Retina (tissue), 1 donor: ENCODE measurements at places on chromosomes 3 and 15.

GRCh38 chr3:53551324-53551723 lies 56.9 kb downstream of the CACNA1D start:
- DNase-seq, result no peak

DNA sequence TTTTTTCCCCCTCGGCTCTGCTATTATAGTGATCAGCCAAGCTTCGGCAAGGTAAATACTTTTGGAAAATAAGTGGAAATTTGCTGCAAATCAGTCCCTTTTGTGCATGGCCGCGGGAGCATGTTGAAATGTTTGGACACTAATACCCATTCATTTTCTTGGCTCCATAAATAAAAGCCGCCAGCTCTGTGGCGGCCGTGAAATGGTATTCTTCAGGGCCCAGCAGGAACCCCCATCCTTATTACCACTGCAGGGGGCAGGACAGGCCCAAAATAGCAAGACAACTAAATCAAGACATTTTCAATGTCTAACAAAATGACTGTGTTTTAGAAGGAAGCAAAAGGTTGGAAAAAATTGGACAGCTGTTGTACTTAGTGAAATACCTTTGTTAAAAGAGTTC lies 362.3 kb downstream of the NR2F2 start:
- DNase-seq, result no peak

- no peak for DNase-seq
These were observed 85.7 kb downstream of the VGLL4 start for GRCh38 chr3:11558002-11558401.

- peak; percentile 21 for DNase-seq
These were observed 54.0 kb downstream of the TAFA4 start for GRCh38 chr3:68878322-68878721.

GRCh38 chr3:150407808-150408220 lies 284 bp upstream of the TSC22D2 start:
- no peak for DNase-seq

DNA sequence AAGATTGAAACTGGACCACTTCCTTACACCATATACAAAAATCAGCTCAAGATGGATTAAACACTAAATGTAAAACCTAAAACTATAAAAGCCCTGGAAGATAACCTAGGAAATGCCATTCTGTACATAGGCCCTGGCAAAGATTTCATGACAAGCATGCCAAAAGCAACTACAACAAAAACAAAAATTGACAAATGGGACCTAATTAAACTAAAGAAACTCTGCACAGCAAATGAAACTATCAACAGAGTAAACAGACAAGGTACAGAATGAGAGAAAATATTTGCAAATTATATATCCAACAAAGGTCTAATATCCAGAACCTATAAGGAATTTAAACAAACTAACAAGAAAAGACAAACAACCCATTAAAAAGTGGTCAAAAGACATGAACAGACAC lies 173.1 kb upstream of the CCDC54 start:
- DNase-seq, result no peak

GRCh38 chr3:11530153-11530721 lies 113.5 kb downstream of the VGLL4 start:
- peak; percentile 50 for DNase-seq

DNA sequence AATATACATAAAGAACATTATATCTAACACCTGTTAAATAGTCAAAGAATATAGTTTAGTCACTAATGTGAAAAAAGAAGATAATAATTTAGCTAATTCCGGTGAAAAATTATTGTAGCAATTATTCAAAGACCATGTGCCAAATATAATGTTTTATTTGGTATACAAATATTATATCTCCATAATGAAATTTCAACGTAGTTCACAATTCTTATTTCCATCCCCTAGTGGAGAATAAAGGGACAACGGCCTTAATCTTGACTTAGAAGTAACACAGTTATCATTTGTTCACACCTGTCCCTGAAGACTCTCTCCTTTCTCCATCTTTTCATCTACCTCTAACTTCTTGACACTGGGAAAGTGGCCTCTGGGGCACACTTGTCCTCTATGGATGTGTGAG lies 213.4 kb downstream of the ERC2 start:
- DNase-seq, result no peak

GRCh38 chr3:54756330-54756731 lies 171.5 kb downstream of the LRTM1 start:
- DNase-seq, result no peak

GRCh38 chr15:83285284-83285978 lies 967 bp upstream of the BNC1 start:
- DNase-seq, result no peak

GRCh38 chr3:4985330-4986174 lies 6.3 kb downstream of the BHLHE40 start:
- no peak for DNase-seq

- DNase-seq, result no peak
These were observed 658.3 kb downstream of the TUSC7 start for GRCh38 chr3:117367861-117368260.

GRCh38 chr3:127442506-127442905 lies 148.0 kb downstream of the TPRA1 start:
- DNase-seq, result no peak

DNA sequence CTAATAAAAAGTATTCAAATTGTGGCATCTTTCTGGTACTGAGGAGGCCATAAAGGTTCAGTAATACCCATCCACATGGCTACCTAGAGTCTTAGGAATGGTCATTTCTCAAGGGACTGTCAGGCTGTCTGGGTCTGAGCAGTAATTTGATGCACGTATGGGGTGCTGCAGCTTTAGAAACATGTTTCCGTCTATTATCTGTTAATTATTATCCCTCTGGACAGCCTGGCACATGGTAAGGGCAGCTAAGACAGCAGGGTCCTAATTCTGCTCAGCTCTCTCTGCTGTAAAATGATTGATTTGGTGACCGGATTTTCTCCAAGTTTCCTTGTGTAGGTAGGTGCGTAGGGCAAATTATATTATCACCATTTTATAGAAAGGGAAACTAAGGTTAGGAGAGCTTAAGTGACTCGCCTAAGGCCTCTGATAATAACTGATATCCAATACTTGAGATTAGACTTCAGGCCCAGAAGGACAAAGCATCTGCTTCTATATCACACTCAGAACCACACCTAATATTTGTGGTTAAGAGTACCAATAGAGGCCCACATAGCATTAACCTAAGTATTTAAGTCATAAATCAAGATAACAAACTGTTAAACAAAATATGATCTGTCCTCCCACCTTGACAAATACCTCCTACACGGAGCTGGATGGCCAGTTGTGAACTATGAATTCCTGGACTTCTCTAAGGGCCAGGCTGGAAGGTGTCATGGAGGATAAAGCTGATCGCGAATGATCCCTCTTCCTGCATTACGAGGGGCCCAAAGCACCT lies 2.9 kb upstream of the RAP2B start:
- DNase-seq, result no peak

DNA sequence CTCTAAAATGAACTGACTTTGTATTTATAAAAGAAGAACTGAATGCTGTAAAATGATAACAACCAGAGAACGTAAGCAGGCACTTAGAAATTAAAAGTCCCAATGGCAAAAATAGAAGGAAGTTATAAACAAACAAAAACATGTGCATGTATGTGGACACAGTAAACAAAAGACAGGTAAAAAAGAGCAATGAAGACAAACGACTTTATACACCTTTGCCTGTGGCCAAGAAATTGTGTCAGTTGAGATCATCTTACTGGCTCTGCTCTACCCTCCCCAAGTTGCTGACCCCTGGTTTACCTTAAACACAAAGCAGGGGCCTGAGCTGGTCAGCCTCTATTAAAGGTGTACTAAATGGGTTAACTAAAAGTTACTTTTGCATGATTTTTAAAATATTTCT lies 41.7 kb upstream of the GP5 start:
- DNase-seq, result no peak

- DNase-seq, result no peak
These were observed 73.1 kb upstream of the PIAS1 start for GRCh38 chr15:67980773-67981685.

DNA sequence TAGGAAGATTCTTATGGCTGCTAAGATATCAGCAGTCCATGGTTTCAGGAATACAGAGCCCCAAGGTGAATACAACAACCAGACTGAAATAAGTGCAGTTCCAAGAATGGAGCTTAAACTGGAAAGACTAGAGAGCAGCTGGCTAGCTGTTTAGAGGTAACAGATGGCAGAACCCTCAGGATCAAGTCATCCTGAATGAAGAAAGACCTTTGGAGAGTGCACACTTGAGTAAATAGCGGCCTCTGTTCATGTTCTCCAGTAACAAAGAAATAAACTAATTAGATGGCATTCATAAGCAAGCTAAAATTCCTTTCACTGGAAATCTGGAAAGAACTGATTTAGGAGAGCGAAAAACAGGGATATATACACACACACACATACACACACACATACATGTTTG lies 968.4 kb downstream of the FHIT start:
- DNase-seq, result peak; percentile 3

DNA sequence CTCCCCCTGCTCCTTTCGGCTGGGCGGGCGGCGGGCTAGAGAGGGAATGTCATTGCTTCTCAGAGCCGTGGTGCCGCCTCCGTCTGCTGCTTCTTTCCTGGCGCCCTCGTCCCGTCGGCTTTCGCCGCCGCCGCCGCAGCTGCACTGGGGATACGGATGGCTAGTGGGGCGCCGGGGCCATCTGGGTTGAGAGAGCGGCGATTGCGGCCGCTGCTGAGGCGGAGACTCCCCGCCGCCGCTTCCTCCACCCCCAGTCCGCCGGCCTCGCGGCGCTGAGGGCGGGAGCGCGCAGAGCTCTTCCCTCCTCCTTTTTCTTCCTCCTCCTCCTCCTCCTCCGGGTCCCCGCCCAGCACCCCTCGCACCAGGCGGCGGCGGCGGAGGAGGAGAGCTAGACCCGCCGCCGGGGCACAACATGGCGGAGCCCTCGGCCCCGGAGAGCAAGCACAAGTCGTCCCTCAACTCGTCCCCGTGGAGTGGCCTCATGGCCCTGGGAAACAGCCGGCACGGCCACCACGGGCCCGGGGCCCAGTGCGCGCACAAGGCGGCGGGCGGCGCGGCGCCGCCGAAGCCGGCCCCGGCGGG lies at the start of gene STT3B:
STT3B (plus strand) TSS at position 339 of the 582 bp plus-strand sequence; CDS start at position 413, 74 bp downstream.
- DNase-seq, result peak; percentile 98
